ENCODE measurements at places on chromosomes 12 and 14.

- DNase-seq, result no peak
Measured at GRCh38 chr12:56102683-56103065, 1.7 kb upstream of the PA2G4 start.

- DNase-seq, result no peak
Measured at GRCh38 chr14:90518941-90519256, 122.1 kb downstream of the CALM1 start.

DNA sequence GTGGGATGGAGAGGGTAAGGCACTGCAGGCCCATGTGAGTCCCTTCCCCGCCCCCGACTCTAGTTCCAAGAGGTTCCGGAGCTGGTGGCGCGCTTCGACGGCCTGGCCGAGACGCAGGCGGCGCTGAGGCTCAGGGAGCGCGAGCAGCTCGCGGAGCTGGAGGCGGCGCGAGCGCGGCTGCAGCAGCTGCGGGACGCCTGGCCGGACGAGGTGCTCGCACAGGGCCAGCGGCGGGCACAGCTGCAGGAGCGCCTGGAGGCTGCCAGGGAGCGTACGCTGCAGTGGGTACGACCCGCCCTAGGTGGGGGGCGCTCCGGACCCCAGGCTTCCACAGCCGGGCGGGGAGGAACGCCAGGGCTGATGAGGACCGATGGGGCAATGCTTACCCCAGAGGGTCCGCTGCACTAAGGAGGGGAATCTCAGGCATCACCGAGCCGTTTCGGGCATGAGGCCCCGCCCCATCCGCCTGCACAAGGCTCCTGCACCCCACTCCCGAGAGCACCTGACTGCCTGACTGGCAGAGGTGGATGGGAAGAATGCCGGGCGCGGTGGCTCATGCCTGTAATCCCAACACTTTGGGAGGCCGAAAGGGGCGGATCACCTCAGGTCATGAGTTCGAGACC is 4.9 kb downstream of the CFAP73 start:
- DNase-seq, result peak; percentile 74

DNA sequence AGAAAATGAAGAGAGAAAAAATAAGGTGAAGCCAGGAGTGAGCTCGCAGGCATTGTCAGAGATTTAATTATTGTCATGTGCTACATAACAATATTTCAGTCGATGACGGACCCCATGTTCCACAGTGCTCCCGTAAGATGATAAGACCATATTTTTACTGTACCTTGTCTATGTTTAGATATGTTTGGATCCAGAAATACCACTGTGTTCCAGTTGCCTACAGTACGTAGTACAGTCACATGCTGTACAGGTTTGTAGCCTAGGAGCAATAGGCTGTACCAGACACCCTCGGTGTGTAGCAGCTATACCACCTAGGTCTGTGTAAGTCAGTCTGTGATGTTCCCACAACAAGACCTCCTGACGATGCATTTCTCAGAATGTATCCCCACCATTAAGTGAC is 137.5 kb downstream of the FBXL14 start:
- DNase-seq, result no peak

DNA sequence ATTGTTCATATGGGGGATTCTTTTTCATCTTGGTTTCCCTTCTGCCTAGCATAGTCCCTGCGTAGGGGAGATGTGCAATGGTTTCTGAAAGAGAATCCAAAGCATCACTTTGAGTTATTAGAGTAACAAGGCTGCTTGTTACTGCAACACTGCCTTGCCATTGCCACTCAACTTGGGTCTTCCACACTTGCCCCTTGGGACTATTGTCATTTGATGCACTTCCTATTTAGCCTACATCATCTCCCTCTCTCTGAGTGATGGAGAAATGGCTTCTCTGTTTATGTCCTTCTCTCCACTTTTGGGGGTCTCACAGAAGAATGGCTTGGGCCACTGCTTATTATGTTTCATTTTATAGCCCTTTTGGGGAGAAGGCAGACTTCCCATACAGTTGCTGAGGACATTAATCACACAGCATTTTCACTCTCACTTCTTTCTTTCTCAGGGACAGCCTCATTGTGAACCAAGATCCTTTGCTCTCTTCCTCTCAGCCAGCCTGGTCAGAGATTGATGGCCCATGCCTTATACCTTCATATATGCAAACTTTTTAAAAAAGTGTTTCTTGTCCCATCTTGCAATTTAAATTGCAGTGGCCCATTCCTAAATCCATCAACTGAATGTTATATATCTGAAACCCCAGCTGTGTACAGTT is 50.8 kb upstream of the POC1B start:
- no peak for DNase-seq

GRCh38 chr14:81805785-81806184 is 272.1 kb upstream of the SEL1L start:
- DNase-seq, result no peak

DNA sequence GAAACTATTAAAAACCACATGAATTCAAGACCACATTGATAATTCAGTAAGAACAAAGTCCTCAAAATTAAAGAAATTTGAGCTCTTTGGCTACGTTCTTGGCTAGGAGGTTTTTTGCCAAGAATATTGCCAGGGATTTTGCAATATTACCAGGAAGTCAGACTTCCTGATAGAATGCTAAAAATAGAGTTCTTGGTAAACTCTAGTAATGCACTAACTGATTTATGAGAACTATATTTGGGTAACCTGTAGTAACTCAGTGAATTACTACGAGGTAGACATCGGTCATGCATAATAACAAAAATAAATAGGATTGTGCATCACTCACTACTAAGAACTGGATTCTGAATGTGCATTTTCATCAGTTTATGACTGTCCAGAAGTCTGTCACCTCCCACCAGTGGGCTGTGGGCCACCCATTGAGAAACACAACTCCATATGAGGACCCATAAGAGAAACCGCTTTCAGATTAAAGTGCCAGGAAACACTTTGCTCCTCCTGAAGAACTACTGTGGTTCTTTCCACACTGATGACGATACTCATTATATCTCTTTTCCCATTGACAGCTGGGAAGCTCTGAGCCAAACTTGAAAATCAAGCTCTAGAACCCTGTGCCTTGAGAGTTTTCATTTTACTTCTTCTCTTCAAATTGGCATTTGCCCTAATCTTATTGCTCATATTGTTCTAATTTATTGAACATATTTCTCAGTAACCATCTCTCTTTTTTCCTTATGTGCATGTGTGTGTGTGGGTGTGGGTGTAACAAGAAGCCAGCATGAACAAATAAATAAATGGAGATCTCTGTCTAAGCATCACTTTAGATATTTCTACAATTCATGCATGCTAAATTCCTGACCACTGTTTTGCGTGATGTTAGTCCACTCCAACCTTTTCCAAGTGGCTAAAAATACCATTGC is 116.6 kb downstream of the BCL11B start:
- no peak for DNase-seq

All from retina (tissue), 1 donor.